ENCODE measurements at places on chromosomes 6 and 20.

- no peak for DNase-seq
Observed at GRCh38 chr6:28215425-28215824, 9.7 kb upstream of the ZSCAN9 start.

- DNase-seq: no peak
Observed at GRCh38 chr20:7859356-7859802, 80.9 kb downstream of the HAO1 start.

DNA sequence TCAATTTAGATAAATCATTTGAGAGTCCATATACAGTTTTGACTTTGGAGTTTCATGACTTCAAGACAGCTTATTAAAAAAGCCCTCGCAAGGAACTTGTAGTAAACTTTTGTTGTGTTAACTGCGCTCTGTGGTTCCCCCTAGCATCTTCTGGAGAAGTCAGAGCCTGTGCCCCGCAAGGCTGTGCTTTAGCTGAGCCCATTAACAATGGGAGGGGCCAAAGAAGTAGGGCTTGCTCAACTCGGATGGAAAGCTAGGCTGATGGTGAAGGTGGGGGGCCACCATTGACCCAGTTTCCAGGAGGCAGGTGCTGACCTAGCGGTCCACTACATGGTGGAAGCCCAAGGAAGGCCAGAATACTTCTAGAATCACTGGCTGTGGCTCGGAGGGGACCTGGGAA, 29.3 kb upstream of the OVOL2 start:
- no peak for DNase-seq

GRCh38 chr6:45049188-45049843, 278.8 kb upstream of the RUNX2 start:
- no peak for DNase-seq

- no peak for DNase-seq
Observed at GRCh38 chr6:73042892-73043291, 182.4 kb downstream of the KHDC1L start.

GRCh38 chr6:36906539-36907325, 21.0 kb downstream of the C6orf89 start:
- DNase-seq: peak; percentile 78

GRCh38 chr20:38805958-38806854, 709 bp downstream of the PPP1R16B start:
- DNase-seq: peak; percentile 18

GRCh38 chr6:35607517-35608233, 81.0 kb downstream of the FKBP5 start:
- DNase-seq: no peak

DNA sequence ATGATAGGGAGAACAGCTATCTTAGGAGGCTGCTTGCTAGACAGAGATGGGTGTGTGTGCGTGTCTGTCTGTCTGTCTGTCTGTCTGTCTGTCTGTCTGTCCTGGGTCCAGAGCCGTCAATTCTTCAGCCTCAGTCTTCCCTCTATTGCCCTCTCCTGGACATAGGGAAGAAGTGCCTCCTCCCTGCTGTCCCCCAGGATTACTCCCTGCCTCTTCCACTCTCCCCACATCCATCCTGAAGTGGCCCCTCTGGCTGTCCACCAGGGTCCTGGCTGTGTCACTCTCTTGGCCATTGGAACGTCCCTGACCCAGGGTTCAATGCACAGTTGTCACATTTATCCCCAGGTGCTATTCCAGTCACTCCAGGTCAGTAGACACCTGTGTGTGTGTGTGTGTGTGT, 10.2 kb downstream of the TREML2 start:
- DNase-seq: no peak

DNA sequence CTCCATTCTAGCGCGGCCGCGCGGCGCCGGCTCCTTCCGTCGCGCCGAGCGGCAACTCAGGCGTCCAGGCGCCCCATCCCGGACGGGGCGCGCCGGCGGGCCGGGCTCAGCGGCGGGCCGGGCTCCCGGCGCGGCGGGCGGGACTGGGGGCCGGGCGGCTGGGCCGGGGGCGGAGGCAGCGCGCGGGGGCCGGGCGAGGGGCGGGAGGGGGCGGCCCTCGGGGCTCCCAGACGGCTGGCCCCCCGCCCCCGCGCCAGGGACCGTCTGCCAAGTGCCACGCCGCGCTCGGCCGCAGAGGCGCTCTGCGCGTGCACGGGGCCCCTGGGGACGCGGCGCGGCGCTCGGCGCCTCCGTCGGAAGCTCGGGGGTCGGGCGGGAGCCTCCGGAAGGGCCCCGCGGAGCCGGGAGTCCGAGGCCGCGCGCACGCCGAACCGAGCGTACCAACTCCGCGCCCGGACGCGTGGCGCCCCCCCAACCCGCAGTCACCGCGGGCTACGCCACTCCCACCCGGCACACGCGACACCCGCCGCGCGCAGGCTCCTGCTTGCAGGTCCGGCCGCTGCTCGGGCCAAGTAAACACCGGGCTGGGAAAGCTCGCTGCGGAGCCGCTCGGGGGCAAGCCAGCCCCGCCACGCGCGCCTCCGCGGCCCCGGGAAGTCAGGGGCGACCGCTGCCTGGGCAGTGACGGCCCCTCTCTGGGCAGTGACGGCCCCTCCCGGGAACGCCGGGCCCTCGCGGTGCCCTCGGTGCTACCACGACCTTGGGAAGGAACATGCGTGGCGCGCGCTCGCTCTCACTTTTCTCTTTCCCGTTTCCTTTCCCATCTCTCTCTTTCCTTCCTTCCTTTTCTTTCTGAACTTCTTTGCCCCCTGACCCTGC, at the start of gene PREX1:
Gene PREX1 (minus strand): TSS at position 145 of the 879 bp plus-strand sequence. CDS start 139 bp downstream, at position 6.
- DNase-seq: peak; percentile 86

- no peak for DNase-seq
Observed at GRCh38 chr6:38092465-38092864, 272.9 kb downstream of the ZFAND3 start.

DNA sequence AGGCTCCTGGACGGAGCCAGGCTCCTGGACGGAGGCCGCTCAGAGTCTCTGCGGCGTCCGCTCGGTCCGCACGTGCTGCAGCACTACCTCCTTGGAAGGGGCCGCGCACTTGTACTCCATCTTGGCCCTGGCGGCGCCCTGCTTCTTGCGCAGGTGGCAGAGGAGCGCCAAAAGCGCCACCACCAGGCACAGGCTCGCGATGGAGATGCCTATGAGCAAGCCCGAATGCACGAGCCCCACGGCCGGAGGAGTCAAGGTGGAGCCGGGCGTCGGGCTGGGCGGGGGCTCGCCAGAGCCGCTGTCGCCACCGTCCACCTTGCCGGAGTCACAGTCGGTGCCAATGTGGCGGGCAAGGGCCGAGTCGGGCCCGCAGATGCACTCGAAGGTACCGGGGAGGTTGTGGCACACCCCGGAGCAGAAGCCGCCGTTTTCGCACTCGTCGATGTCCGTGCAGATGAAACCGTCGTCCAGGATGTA, 1.7 kb downstream of the THBD start:
- no peak for DNase-seq

DNA sequence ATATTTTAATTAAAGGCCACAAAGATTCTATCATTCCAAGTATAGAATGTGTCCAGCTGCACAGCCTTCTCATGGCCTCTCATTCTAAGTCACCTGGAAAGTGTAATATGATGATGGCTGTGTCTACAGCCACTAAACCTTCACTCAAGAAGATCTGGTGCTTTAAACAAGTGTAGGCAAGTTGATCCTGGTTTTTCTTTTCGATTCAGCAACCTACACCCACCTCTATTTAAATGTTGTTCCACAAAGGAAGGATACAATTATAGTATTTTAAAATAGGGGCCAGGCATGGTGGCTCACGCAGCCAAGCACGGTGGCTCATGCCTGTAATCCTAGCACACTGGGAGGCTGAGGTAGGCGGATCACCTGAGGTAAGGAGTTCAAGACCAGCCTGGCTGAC, 25.5 kb upstream of the DST start:
- DNase-seq: no peak

- DNase-seq: no peak
Observed at GRCh38 chr6:168272415-168273325, 46.9 kb downstream of the DACT2 start.

- DNase-seq: no peak
Observed at GRCh38 chr6:139587469-139587868, 213.0 kb upstream of the CITED2 start.

- no peak for DNase-seq
Observed at GRCh38 chr20:35490736-35491181, 35.4 kb downstream of the CEP250 start.

DNA sequence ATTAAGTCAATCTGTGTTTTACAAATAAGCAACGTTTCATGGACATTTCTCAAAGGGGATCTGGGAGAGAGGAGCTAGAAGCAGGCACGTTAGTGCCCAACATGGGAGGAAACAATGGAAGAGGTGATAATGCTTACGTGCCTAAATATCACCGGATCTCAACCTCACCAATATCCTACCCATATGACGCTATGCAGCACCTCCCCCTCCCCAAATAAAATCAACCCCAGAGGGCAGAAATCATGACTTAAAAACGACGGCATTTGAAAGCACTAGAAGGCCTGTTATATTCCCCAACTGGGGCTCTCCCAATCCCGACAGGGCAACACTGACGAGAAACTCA, 425 bp downstream of the HBS1L start:
- DNase-seq: no peak

DNA sequence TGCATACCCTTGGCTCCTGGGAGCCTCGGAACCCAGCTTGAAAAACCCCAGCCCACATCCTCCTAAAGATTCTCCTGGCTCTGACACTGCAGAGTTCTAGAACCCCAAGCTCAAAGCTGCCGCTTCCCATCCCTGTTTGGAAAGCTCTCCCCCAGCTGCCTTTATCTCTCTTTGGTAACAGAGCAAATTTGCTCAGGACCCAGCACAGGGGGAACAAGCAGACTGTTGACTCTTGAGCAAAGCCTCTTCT, 38.9 kb downstream of the HNF4A start:
- DNase-seq: no peak
